Pancreas (tissue), 10 donors: ENCODE measurements at places on chromosomes 5 and 9.

DNA sequence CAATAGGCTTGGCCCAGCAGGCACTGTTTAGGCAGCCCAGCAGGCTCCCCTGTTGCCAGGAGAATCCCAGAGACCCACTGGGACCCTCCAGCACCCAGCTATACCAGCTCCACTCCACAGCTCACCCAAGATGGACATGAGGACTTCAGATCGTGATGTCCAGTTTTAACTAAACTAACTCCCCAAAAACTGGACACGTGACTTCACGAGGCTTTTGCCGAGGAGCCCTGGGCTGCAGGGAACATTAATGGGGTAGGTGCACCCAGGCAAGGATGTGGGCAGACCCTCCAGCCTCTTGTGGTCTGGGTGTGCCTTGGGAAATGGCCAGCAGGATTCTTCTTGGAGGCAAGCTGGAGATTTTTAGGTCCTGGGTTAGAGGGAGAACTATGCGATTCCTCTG lies 8.9 kb upstream of the NKD2 start:
- DNase-seq: no peak

DNA sequence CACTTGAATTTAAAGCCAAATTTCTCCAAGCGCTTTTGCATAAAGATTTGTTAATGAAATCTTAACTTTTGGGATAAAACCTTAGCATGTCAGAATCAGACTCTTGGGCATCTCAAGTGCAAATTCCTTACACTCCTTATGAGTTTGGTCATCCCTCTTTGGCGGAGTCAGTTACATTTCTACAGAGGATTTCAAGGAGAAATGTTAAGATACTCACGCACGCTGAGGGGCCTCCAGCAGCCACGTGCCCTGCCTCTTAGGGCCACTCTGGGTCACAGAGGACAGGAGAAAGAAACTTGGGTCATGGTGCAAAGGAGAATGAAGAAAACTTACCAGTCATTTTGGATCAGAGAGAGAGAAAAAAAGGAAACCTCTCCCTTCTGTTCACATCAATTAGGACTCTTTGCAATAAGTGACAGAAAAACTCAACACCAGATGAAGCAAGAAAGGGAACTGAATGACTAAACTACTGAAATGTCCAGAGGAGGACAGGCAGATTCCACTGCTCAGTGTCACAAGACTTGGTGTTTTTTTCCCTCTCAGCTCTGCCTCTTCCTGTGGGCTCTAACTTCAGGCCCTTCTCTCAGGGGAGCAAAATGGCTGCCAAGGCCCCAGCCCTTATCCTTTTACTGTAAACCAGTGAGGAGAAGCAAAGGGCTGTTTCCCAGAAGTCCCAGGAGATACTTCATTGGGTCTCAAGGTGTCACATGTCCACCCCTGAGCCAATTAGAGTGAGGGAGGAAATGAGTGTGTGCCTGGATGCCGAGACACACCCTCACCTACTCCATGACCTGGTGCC lies 63.3 kb upstream of the NFIL3 start:
- DNase-seq: no peak

DNA sequence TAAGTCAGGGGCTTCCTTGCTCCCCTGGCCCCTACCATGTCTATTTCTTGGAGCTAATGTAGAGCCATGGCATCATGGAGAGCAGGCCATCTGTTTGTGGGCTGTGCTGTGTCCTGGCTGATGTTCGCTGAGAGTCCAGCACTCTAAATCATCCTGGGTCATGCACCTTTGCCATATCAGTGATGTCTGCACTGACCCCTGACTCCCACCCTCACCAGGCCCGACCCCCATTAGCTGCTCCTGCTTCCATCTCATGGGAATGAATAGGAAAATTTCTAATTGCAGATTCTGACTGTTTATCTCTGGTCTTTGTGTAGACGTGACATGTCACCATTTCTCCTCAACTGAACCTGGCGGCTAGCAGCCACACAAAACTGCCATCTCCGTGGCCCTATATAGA lies 236.9 kb downstream of the NSG2 start:
- no peak for DNase-seq

DNA sequence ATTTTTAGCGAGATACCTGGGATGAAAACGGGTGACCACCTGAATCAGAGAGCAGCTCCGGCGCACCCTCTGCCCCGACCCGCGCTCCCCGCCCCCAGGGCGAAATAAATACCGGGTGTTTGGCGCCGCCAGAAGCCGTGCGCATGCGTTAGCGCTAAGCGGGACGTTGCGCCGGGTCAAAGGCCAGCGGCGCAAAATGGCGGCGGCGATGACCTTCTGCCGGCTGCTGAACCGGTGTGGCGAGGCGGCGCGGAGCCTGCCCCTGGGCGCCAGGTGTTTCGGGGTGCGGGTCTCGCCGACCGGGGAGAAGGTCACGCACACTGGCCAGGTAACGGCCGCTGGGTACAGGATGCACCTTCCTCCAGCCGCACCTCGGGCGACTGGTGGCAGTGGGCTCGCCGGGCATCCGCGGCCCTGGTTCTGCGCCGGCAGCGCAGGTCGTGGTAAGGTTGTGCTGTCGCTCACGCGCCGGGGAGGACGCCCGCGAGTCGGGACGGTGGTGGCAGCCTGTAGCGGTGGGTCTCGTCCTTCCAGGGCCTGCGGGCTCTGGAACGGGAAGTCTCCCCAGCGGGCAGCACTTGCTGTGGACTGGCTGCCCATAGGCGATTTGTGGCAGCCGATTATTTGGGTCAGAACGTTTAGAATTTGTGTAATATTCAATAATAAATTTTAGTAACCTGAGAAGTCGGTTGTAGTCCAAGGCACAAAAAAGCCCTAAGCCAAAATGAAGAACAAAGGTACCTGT lies at the start of gene NDUFS6:
NDUFS6 (plus strand) TSS at position 186 of the 745 bp plus-strand sequence; CDS start at position 197, 11 bp downstream.
- DNase-seq: peak; percentile 83

- DNase-seq: peak; percentile 57
These were observed 10.7 kb upstream of the AGPAT2 start for GRCh38 chr9:136697821-136698526.

- DNase-seq: no peak
These were observed 142.2 kb downstream of the PLCXD3 start for GRCh38 chr5:41368158-41368557.

- DNase-seq: no peak
These were observed 605.9 kb upstream of the DAB2 start for GRCh38 chr5:40030661-40031060.

DNA sequence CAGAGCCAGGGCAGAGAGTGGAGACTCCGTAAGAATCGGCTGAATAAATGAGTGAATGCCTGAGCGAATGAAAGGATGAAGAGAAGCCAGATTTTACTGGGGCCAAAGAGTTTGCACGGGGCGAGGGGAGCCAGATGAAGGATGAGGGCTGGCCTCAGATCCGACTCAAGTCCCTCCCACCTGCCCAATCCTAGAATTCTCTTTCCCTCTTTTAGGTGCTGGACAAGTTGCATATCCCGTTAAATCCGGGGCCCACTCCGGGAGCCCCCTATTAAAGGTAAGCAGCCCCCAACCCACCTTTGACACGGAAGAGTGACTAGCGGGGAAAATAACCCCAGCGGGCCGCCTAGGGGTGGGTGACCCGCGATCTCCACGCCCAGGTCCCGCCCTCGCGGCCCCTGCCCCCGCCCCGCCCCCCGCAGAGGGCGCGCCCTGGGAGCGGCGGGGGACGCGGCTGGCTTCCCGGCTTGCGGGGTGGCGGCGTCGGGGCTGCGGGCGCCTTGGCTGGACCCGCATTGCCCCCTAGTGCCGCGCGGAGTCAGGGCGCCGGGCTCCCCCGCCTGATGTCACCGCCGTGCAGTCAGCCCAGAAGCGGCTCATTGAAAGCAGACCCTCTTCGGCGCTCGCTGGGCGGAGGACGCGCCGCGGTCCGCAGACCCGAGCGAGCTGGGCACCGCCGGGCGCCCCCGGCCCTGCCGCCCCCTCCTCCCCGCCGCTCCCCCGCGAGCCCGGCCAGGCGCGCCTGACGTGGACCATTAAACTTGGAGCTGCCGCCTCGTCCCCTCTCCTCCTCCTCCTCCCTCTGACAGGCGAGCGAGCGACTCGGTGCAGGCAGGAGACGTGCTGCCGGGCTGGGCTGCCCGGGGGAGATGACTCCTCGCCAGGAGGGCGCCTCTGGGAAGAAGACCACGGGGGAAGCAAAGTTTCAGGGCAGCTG lies at the start of gene ADRA1B:
ADRA1B (plus strand) TSS at position 579 of the 937 bp plus-strand sequence. CDS start 424 bp downstream, outside the sequence.
- peak; percentile 83 for DNase-seq
